Osteoblast (primary cell): ENCODE measurements at places on chromosomes 2 and 18.

- no peak for DNase-seq
These were observed 28.9 kb downstream of the MRO start for GRCh38 chr18:50790948-50791347.

- DNase-seq: no peak
These were observed 47.1 kb downstream of the NEDD4L start for GRCh38 chr18:58091099-58091611.

GRCh38 chr2:222318712-222319585 lies 20.2 kb upstream of the PAX3 start:
- peak; percentile 86 for DNase-seq

DNA sequence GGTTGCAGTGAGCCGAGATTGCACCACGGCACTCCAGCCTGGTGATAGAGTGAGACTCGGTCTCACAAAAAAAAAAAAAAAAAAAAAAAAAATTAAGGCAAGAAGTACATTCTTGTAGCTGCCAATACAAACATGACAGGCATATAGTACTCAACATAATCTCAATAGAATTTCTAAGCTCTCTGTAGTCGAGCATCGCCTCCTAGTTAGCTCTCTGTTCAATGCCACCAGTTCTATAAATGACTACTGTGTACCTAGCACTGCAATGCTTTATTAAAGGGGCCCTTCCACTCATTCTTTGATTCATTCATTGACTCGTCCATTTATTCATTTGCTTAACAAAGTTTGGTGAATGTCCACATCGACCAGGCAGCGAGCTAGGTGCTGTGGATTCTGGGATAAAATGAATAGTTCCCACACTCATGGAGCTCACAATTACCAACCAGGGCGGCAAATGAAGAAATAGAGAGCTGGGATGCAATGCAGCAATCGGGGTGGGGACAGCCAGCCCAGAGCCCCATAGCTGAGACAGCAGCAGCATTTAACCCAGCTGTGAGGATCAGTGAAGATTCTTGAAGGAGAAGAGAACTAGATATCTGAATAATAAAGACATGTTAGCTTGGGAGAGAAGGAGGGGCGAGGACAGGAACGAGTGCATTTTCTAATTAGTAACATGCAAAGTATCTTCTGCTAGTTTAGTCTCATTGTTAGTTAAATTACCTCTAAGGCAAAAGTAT lies 349.8 kb downstream of the LPIN1 start:
- DNase-seq: no peak

GRCh38 chr2:44692821-44693220 lies 248.7 kb upstream of the SIX3 start:
- DNase-seq: no peak

DNA sequence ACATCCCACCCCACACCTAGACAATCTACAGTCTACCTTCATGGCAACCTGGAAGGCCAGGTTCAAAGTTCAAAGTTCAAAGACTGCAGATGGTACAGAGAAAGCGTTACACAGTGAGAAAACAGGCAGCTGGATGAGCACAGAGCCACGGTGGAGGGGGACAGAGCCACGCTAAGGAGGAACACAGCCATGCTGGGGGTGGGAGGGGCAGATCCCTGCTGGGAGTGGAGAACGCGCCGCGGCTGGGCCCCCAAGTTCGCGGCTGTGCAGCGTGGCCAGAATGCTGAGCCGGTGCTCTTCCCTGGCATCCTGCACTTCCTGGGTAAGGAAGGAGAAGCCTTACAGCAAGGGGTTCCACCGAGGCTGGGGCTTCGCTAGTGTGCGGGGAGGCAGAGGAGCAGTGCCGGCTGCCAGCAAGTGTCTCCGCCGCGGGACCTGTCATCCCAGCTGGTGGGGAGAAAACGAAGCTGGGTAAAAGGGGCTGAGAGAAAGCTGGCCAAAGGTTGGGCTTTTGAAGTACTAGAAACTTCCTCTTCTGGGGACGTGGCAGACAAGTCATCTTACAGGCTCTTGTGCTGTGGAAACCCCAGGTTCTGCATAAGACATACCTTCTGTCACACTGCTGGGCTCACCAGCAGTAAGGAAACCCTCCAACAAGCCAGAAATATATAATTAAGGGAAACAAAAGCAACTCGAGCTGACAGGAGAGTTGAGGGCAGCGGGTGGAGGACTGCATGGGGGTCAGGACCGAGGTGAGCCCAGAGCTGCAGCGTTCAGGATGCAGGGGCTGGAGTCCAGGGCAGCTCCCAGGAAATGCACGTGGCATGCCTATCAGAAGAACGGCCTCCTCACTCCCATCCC lies 115.5 kb downstream of the HDAC4 start:
- DNase-seq: peak; percentile 23

GRCh38 chr2:148582679-148583511 lies 61.7 kb upstream of the EPC2 start:
- no peak for DNase-seq
